Type B pancreatic cell (in vitro differentiated cells): ENCODE measurements at places on chromosomes 6 and 20.
A peak's percentile ranks its signal among the peaks of the same experiment; 100 is the strongest.

DNA sequence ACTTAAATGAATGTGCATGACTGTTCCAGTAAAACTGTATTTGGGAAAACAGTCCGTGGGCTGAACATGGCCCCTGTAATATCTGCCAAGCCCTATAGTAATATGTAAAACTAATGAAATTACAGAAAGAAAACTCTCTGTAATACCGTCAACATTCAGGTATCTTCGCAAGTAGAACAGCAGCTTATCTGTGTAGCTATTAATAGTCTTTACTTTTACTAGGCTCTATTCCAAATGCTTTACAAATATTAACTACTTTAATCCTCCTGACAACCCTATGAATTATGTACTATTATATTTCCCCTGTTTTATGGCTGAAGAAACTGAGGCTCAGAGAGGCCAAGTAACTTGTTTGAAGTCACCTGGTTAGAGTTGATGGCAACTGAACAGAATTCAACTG is 57.1 kb downstream of the DAAM2 start:
- DNase-seq, result no peak

DNA sequence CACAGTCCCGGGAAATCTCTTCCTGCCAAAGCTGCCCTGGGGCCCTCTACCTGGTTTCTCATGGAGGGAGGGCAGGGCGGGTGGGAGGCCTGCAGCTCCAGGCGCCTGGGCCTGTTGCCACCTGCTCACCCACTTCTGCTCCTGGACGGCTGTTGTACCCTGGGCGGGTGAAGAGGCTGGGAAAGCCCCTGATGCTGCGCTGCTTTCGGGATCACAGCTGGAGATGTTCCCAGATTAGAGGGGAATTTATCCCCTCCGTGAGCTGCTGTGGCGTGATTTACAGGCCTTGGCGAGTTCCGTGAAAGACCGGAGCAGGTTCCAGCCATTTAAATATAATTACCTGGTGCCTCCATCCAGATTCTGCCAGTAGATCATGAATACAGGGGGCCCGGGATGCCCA is 12.3 kb upstream of the VSTM2L start:
- DNase-seq, result no peak

GRCh38 chr6:77466451-77467437 is 3.5 kb upstream of the HTR1B start:
- no peak for DNase-seq

DNA sequence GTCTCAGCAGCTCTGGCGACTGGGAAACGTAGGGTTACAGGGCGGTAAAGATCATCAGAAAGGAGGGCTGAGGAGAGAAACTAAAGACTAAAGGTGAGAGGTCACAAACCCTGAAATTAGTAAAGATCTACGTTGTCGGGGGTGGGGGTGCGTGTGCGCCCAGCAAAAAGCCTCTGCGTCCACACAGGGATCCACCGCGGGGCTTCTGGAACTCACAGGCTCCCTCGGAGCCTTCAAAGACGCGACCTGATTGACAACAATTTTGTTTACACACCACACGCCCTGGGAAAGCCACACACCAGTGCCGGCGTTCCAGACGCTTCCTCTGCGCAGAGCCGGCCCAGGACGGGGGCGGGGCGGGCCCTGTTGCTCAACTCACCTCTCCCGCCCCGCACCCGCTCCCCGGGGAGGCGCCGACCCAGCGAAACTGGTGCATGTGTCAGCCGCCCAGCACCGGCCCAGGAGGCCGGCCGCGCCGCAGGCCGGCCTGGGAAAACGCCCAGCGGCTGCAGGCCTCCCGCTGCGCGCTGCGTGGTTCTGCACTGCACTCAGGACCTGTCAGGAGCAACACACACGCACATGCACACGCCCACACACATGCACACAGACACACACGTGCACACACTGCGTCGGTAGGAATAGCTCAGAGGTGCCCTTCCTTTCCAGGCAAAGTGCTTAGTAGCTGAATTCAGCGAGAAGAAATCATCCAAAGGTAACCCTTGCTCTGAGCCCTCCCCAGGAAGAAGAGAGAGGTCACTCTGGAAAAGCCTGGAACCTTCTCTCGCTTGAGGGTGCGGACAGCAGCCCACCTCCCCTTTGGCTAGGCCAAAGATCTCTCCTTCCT is 57.2 kb upstream of the ARID1B start:
- peak; percentile 79 for DNase-seq

DNA sequence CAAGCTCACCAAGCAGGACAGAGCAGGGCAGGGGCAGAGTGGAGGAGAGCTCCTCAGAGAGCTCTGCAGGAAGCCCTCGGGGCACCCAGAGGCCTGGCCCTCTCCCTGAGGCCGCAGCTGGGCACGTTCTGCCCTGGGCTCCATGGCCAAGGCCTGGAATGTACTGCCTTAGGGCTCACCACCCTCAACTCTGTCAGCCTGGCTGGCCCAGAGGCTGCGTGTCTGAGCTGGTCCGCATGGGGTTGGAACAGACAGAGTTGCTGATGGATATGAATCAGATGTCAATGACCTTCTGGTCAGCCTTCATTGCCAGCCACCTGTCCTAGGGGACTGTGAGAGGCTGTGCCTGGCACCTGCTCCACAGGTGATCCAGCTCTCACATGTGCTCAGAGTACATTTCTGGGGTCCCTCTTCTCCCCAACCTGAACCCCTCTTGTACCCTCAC is 33.2 kb upstream of the PCMTD2 start:
- no peak for DNase-seq

DNA sequence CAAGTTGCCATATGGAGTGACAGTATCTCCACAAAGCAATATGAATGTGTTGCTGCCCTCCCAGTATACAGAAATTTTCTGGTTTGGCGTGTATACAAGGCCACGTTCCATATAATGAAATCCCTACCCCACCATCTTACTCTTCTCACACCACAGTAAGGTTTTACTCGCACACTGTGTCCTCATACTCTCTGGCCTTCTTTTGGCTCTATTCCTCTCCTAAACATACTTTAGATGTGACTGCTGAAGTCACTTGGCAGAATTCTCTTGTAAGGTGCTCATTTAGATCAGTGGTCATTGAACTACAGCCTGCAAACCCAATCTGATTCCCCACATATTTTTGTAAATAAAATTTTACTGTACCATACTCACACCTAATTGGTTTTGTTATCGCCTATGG is 123.2 kb downstream of the RFPL4B start:
- DNase-seq, result no peak

DNA sequence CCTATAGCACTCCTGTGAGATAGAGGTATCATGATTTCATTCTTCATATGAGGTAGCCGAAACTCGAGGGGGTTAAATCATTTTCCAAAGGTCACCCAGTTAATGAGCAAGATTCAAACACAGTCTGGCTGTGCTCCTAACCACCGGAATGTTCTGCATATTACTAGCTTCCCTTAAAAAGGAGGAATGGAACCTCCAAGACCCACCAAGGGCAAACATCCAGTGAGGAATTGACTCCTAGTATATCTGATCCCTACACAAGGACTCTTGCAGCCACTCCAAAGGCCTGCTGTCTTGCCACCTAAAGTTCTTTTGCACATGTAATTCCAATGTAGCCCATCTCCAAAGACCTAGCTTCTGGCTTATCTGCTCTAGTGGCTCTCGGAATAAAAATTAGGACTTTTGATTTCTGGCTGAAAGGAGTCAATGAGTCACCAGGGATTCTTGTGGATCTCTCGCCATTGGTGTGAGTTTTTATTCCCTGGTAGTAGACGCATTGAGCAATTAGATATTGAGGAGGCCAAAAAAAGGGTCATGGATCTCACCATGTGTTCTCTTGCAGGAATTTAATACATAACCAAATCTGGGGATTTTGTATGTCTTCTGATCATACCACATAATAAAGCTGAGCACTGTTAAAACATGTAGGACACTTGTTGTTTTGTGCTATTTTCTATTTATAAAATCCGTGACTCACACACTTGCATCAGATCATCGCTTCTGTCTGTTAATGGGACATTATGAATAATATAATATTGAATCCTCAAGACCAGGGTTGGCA is 9.1 kb downstream of the BCAS1 start:
- DNase-seq, result no peak

- no peak for DNase-seq
Observed at GRCh38 chr6:63368347-63368746, 48.6 kb upstream of the LGSN start.

DNA sequence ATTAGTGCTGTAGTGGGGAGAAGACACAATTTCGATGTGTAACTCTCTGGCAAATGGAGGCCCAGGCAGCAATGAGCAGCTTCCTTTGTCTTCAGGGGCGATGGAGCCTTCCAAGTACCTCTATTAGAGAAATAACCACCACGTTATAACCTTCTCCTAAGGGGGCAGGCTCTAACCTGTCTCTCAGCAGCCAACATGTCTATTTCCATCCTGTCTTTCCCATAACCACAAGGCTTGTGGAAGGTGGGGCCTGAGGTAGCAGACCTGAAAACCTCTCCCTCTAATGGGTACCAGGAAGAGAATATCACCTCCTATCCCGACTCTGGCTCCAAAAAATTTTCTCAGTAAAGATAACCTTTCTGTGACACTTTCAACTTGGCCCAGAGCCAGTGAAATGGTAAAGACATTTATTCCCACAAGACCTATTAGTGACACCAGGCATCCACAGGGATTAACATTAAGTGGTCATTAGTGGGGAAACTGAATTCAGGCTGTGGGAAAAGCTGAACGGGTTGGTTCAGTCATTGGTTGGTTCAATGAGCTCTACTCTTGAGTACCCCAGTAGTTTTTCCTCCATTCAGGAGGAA is 4.0 kb downstream of the PEX6 start:
- DNase-seq, result no peak
